NCI-H774 (cell line): ENCODE measurements at places on chromosomes 4 and X.

- DNase-seq, result no peak
Observed at GRCh38 chr4:141006242-141006802, 126.9 kb downstream of the RNF150 start.

GRCh38 chrX:19981947-19982346 is 8.9 kb downstream of the BCLAF3 start:
- DNase-seq, result no peak

GRCh38 chrX:119145241-119145653 is 17.6 kb upstream of the KIAA1210 start:
- no peak for DNase-seq

- no peak for DNase-seq
Observed at GRCh38 chrX:10230222-10230621, 73.4 kb downstream of the CLCN4 start.

GRCh38 chr4:2660596-2661211 is 95.4 kb downstream of the TNIP2 start:
- DNase-seq, result no peak

GRCh38 chr4:9919047-9919446 is 102.2 kb downstream of the SLC2A9 start:
- no peak for DNase-seq

- no peak for DNase-seq
Observed at GRCh38 chrX:77820091-77820727, 34.2 kb upstream of the ATRX start.

- DNase-seq, result no peak
Observed at GRCh38 chr4:123555233-123555806, 158.7 kb downstream of the SPRY1 start.

DNA sequence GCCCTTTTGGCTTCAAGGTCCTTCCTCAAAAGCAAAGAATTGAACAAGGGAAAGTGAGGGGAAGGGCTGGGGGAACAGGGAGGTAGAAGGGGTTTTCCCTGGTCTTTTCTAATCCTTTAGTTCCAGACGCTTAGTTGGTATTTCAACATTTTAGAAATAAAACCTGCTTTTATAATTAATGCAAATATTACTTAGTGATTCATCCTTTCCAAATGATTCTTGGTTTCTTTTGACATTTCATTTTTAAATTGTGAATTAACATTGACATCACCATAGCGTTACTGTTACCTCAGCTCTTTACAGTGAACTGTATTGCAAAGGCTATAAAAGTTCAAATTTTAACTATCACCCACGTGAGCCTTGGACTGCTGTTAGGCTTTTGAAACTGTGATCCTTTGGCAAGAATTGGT is 20.9 kb downstream of the NFKB1 start:
- no peak for DNase-seq

DNA sequence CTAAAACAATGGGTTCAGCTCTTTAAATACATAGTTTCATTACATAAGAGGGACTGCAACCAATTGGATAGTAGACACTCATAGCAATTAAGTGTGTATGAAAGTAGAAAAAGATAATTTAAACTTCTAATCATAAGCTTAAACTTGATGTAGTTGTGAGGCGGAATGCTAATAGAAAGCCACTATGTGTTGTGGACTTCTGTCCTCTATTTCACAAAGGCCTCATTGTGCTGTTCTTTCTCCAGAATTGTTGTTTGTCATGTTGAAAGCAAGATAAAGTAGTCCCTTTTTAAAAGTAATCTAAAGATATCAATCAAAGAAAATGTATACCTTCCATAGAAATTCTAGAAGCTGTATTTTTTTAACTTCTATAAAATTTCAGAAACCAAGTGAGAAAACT is 329.4 kb downstream of the KLHL4 start:
- no peak for DNase-seq

DNA sequence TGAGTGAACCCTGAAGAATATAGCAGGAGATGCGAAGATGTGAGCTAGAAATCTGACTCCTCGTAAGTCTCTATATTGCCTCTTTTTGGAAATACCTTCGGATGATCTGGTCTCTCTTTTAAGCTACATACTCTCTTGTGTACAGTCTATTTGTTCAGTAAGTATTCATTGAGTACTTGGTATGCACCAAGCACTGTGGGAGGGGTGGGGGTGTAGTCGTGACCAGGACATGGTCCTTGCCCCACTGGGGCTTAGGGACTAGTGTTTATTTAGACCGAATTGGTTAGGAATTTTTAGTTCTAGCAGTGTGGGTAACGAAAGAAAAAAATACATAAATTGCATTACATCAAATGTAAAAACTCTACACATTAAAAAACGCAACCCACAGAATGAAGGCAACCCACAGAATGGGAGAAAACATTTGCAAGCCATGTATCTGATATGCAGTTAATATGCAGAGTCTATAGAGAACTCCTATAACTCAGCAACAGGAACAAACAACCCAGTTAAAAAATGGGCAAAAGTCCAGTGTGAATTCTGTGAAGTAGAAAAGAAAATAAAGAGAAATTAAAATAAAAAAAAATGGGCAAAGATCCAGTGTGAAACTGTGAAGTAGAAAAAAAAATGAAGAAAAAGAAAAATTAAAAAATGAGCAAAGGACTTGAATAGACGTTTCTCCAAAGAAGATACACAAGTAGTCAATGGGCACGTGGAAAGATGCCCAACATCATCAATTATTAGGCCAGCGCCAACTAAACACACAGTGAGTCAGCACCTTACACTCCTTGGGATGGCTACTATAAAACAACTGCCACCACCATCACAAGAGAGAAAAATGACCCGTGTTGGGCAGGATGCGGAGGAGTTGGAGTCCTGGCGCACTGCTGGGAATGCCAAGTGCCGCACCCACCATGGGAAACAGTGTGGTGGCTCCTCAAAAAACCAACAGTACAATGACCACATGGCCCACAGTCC is 43.8 kb downstream of the RGS12 start:
- no peak for DNase-seq

DNA sequence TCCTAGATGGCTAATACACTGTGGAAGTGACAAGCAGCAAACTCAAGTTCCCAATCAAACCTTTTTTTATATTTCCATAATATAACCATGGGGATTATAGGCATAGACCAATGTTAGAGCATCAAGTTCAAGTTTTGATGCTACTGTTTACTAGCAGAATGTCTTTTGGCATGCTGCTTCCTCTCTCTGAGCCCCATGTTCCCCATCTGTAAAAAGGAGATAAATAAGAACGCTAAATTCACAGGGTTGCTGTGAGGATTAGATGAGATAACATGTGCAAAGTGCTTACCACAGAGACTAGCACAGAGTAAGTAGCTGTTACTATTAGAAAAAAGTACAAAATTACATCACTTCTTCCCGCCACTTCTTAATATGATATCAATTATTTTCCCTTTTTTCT is 18.0 kb downstream of the MBNL3 start:
- DNase-seq, result no peak

GRCh38 chr4:7584606-7585159 is 150.0 kb upstream of the PSAPL1 start:
- DNase-seq, result no peak

DNA sequence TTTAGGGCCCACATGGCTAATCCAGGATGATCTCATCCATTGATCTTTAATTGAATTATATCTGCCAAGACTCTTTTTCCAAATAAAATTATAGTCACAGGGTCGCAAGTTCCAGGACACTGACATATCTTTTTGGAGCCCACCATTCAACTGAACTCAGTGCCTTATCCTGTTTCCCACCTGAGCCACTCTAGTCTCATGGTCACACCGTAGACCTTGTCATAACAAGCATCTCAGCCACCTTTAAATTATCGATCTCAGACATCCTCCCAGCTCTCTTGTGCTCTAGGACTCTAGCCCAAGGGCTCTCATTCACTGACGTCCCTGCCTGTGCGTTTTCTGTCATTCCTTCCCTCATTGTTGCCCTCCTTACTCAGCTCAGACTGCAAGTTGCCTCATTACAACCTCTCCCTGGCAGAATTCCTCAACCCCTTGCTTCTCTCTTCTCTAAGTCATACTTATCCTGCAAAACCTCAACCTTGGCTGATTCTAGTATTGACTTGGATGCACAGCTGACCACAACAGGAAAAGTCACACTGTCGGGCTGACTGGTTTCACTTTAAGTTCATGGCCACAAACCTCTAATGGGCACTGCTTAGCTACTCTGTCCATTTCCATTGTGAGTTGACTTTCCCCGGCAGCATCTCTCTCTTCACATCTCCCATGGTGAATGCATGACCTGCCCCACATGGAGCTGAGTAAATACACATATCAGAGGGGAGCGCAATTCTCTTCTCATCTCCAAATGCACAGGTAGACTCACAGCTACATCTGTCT is 91.0 kb upstream of the TRIM2 start:
- no peak for DNase-seq

DNA sequence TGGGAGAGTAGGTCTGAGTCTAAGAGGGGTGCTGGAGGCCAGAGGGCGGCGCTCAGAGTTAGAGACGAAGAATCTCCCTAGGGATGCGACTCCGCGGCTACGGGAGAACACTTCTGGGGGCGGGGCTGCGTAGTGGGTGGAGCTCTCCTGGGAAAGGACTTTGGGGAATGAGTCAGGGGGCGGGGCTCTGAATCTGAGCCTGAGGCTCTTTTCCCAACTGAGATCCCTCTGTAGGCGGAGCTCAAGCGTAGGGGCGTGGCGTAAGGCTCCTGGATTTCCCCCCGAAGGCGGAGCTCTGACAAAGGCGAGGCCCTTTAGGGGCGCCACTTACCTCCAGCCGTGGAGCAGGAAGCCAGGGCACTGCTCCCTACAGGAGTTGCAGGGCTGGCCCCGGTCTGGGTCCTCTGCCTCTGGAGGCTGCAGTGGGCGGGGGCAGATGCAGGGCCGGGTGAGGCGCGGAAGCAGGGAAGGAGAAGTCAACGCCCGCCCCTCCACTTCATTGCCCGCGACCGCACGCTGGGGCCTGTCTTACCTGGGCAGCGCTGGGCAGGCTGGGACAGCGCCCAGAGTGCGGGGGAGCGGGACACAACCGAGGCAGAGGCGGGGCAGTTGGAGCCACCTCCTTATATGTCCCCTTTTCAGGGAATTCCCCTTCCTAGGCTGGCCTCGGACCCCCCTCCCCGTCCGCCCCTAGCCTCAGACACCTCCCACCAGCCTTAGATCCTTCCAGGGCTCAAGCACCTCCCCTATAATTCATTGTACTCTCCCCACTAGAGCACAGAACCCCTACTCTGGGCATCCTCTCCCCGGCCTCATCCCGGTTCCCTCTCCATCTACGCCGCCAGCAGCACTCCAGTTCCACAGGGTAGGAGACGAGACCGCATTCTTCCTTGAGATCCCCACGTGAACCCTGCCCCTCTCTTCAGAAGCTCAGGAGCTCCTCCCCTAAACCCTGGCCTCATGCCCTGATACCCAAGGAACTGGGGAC is 1.6 kb downstream of the PRICKLE3 start:
- peak; percentile 78 for DNase-seq

GRCh38 chrX:14361435-14361834 is 167.9 kb upstream of the GLRA2 start:
- no peak for DNase-seq

GRCh38 chr4:145012841-145013240 is 85.2 kb downstream of the ANAPC10 start:
- no peak for DNase-seq

DNA sequence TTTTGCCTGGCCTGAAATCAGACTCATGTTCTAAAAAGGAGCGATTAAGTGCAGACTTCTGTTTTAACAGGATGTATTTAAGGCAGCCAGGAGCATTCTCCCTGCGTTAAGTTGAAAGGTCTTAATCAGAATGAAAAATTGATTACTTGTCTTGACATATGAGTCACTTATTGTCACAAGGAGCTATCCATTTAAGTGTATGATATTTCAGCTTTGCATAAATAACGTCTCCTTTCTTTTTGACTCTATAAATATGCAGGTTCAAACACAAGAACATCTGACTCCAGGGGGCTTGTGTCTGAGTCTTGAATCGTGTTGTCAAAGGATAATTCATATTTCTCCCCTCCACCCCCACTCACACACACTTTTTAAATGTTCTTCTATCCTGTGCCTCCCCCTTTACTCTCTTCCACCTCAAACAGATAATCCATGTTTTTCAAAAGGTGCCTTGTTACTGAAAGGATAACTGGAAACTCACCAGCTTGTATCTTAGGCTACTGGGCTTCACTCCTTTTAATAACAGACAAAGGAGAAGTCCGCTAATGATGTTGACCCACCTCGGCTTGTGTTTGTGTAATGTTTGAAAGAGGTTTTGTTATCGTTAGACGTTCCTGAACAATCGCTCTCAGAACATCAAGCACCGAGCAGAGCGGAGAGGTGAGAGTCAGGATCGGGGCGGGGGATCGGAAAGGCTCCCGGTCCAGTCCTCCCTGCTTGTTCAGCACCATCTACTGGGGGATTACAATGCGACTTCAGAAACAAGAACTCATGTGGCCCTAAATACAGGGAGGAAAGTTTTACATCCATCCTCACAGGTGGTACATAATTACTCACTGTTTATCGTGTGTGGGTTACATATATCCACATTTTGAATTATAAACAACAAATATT is 107.5 kb upstream of the RPL34 start:
- DNase-seq, result no peak

GRCh38 chr4:10773010-10773409 is 88.4 kb upstream of the CLNK start:
- peak; percentile 84 for DNase-seq

- no peak for DNase-seq
Observed at GRCh38 chrX:25131055-25131454, 115.3 kb upstream of the ARX start.

GRCh38 chr4:103079621-103080020 is 3.1 kb upstream of the SLC9B2 start:
- DNase-seq, result no peak

- no peak for DNase-seq
Observed at GRCh38 chrX:96764864-96765263, 80.2 kb downstream of the DIAPH2 start.

- no peak for DNase-seq
Observed at GRCh38 chrX:148567779-148568178, 67.4 kb downstream of the AFF2 start.

DNA sequence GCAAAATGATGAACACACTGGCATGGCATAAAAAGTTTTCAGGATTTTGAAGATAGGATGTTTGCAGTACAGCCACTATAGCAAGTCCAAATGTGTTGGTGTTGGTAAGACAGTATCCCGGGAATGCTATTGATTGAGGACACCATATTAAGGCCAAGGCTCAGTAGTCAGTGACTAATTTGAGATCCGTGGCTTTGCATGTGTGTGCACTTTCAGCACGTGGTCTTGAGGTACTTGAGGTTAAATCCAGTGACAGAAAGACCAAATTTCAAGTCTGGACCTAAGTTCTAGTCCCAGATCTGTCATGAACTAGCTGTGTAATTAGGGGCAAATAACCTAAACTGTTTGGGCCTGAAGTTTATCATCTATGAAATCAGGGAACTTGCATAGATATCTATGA is 76.5 kb upstream of the ETNPPL start:
- DNase-seq, result no peak

GRCh38 chr4:17921451-17921850 is 100.1 kb downstream of the LCORL start:
- DNase-seq, result no peak

GRCh38 chr4:498328-498904 is 540 bp downstream of the ZNF721 start:
- DNase-seq, result no peak

GRCh38 chrX:56069299-56069931 is 162.7 kb upstream of the KLF8 start:
- DNase-seq, result no peak
